ENCODE measurements at places on chromosomes 7 and 10.

DNA sequence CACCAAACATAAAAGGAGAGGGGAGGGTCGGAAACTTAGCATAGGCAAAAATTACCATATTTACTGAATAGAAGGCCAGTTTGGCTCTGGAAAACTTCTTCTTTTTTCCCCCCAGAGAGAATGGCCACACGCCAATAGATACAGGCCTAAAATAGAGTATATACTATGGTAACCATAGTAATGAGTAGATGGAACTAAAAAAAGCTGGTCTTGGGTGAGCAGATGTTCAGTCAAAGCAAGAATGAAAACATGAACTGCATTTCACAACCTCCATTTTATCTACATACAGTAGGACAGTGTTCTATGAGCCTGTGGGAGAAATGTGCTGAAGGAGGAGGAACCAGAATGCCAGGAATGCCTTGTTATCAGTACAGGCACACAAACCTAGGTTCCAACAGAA lies 141.7 kb upstream of the SEMA3A start:
- no peak for DNase-seq

DNA sequence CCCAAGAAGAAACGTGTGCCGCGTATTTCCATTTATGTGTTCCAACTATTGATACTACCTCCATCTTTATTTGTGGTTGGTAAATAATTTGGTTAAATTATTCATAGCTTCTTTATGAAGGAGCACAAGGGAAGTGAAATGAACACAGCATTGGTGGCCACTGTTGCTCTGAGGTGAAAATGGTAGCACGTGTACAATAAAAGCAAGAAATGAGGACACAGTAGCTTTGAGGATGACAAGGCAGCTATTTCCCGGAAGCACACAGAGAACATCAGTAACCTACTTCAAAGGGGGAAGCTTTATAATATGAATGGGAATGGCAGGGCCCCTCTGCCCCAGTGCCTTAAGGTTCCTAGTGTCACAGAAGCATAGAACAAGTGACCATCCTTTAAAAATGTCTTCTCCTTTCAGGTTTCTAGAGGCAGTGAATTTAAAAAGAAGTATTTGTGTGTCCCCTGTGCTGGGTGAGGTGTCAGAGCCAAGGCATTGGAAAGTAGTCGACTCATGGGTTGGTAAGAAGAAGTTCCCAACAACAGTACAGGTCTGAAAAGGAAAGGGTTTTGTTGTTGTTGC lies 78.8 kb downstream of the SGMS1 start:
- DNase-seq: no peak

DNA sequence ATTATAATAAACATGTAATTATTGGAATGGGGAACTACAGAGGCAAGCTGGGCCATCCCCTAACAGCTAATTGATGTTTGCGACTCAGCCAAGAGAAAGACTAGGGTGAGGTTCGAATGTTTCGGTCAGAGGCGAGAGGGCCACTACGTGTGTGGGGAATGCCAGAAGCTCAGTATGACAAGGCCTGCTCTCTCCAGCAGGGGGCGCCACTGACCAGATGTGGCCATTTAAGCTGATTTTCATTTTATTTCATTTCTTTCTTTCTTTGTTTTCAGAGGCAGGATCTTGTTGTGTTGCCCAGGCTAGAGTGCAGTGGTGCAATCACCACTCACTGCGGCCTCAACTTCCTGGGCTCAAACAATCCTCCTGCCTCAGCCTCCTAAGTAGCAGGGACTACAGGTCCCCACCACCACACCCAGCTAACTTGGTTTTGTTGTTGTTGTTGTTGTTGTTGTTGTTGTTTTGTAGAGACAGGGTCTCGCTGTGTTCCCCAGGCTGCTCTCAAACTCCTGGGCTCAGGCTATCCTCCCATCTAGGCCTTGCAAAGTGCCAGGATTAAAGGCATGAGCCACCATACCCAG lies 38.1 kb downstream of the TMEM130 start:
- DNase-seq: no peak

DNA sequence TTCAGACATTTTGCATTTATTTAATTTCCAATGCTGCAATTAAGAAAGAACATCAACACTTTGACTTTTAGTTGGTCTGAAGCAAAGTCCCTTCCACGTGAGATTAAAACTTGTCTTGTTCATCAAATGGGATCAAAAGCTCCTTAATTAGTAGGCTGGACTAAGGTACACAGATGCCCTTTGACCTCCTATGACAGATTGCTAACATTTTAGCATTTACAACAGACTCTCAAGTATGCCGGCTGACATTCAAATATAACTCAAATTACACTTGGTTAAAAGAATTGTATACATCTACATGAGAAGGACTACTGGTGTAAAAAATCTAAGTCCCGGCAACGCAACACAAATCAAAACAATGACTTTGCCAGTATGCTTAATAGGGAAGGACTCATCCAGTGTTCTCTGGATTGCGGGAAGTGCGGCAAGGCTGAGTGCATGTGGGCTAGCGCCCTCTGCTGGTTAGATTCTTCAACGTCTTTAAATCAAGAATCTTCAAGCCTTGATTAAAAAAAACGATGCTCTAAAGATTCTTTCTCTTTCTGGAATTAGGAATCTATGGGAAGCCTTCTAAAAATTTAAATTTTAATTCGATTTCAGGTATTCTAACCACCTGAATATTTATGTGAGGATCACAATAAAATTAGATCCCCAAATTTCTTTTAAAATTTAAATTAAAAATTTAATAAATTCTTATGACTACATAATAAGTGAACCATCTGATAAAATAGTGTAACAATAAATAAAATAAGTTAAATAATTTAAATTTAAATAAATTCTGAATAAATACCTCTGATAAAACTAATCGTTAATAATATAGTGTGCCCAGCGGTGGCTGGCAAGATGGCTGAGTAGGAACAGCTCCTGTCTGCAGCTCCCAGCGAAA lies 444.7 kb downstream of the DGKB start:
- DNase-seq: peak; percentile 88

DNA sequence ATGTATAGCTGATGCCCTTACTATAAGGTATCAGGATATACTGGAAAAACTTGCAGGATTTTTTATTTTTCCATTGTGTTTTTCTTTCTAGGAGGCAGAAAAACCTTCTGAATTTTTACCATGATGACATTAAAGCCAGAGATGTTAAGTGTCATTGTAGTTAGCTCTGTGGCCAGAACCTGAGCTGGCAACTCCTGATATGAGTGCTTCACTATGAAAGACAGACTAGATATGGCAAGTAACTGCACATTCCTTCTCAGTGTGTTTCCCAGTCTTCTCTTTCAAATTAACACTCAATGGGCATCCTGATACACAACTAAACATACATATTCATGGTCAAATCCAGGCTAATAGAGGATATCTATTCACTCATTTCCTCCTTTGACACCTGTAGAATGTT lies 166.2 kb downstream of the CTTNBP2 start:
- no peak for DNase-seq

- no peak for DNase-seq
These were observed 675.2 kb upstream of the GALNT17 start for GRCh38 chr7:70456719-70457118.

GRCh38 chr7:92609921-92610518 lies 19.8 kb upstream of the FAM133B start:
- no peak for DNase-seq

DNA sequence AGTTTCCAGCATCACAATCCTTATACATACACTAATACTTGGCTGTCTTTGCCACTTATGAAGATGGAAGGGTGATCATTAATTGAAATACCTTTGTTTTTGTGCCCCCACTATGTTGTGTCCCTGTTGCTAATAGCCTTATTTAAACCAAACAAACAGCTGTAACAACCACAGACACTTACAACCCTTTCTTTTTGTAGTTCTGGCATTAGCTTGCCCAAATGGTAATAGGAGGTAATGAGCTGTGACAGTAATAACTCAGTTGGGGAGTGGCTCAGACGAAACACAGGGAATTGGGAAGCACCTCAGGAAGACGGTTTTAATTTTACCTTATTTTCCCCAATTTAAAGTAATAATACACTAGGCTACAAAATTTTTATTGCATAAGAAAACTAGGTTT lies 83.4 kb downstream of the MDFIC start:
- peak; percentile 7 for DNase-seq

DNA sequence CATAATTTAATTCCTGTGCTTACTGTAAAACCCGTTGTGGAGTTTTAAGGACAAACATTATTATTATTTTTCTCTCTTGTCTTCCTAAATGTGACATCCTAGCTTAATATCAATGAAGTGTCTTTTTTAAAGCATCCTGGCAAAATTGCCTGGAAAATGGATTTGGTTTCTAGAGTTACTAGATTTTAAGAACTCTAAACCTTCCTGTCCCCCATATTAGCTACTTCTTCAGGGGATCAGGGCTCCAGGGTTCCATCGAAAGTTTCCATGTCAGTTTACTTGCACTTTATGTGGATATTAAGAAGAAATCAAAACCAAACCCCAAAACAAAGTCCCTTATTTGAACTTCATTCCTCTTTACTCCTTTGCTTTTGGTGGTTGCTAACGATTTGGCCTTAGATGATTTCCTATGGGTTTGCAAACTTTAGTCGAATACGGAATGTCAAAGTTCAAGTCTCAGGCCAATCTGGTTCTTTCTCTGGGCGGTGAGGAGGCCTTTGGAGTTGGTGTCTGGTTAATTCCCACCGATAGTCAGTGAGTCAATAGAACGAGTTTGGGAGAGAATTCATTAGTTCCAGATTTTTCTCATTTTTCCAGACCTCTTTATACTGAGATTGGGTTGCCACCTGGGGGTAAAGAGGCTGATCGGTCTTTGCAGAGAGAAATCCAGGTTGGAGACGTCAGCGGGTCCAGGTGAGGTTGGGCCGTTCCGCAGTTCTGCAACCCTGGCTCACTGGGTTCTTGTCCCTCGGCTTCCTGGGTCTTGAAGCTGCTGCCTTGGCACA lies 1.1 kb downstream of the CUX1 start:
- DNase-seq: no peak

DNA sequence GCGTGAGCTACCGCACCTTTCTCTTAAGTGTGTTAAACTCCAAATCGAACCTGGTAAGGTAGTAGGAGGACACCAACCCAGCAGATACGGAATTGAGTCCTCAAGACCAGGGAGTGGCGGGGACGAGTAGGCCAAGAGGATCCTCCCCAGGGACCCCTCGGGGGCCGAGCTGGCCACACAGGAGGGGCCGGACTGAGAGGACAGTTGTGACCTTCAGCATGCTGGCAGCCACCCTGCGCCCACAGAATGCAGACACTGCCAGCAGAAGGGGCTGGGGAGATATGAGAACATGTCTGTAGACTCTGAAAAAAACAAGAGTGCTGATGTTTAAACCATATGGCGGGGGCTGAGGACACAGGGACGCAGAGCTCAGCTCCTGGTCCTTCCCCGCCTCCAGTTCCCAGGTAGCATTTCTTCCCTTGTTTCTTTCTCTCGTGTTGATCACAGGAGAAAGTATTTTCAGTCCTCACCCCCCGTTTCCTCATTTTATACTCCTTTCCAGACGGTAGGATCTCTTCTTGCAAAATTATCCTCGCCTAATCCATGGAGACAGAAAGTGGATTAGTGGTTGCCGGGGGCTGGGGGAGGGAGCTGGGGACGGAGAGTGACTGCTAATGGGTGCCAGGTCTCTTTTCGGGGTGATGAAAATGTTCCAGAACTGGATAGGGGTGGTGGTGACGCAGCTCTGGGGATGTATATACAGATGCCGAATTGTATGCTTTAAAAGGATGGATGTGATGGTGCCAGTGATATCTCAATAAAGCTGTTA lies 11.5 kb upstream of the UNCX start:
- DNase-seq: no peak

DNA sequence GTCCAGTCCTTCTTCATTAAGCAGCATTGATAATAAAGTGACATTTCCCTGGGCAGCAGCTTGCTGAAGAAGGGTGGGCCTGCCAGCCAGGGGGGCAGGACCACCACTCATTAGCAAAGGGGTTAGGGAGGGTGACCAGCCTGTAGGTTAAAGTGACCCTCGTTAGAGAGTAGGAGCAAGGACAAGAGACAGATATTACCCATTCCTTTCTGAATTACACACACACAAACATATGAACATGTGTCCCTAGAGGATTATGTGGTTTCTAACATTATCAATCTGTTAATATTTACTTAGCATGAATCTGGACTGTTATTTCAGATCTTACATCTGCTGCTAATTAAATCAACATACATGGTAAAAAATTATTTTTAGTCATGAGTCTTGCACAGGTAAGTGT lies 88.9 kb downstream of the CTTNBP2 start:
- DNase-seq: no peak

- DNase-seq: no peak
These were observed 644 bp downstream of the UMAD1 start for GRCh38 chr7:7641129-7641663.

GRCh38 chr7:124764847-124765400 lies 668 bp downstream of the GPR37 start:
- DNase-seq: peak; percentile 27

GRCh38 chr10:12488626-12489025 lies 139.3 kb downstream of the CAMK1D start:
- no peak for DNase-seq

- no peak for DNase-seq
These were observed 35.1 kb downstream of the SMNDC1 start for GRCh38 chr10:110269374-110270318.

DNA sequence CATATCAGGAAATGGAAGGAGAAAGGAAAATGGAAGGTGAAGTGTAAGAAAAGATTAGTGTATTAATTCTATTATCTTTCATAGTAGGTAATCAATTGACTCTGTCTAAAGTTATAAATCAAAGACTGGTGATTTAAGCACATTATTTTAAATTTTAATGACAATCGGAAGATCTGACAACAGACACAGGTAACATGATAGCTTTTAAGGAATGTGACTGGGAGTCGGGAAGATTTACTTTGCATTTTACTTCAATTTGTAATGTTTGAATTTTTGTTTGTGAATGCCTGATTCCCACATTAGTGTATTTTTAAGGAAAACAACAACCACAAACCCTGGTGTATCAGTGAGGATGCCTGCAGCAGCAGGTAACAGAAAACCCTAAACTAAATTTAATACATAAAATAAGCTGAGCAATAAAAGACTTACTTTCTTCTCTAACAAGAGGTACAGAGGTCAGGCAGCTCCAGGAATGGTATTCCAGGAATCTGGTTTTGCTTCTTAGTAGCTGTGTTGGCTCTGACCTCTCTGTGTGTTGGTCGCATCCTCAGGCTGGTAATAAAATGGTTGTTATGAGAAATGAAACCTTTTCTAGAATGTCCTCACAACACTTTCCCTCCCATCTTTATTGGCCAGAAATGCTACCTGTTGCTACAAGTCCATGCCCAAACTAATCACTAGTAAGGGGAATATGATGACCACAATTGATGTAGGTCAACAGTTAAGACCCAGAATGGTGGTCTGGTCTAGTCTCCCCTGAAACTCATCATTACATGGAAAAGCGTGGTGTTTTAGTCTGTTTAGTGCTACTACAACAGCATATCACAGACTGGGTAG lies 12.2 kb downstream of the DNAJB9 start:
- DNase-seq: no peak

DNA sequence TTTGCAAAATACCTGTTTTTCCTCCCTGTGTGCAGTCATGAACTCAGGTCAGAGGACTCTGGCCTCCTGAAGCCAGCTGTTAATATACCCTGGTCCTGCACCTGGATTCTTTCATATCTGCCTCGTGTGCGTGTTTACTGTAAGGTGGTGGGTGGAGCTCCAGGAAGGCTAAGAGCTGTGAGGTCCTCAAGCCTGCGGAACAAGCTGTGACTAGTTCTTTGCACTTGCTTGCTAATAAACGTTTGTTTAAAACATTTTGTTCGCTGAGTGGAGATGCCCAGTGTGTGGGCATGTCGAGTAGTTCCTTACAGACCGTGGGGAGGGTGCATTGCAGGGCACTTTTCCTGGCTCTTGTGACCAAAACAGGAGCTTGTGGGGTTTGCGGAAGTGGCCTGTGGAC lies 139.0 kb downstream of the DOCK1 start:
- no peak for DNase-seq

GRCh38 chr7:105439174-105439893 lies 50.6 kb upstream of the SRPK2 start:
- peak; percentile 23 for DNase-seq

Measured in COR-L47 (cell line).